Lower leg skin (tissue), 4 donors: ENCODE measurements at places on chromosomes 2 and 18. TPM values are rescaled to one million over a fixed set of nuclear protein-coding genes. Genes with fewer than 3 reads are reported as not detected.

Gene TXNL4A
- 31.4 TPM for total RNA-seq

Gene LHCGR
- total RNA-seq = not detected

Gene ALKAL2
- total RNA-seq = 4.0 TPM

Gene KYNU
- 1.9 TPM for total RNA-seq

Gene NT5C1B
- total RNA-seq = not detected

Gene AGBL5
- total RNA-seq = 9.4 TPM

Gene DHRS9
- total RNA-seq = not detected

Gene ATP6V1C2
- 130 TPM for total RNA-seq

Gene DRC1
- total RNA-seq = not detected

GRCh38 chr2:169980643-169981042 lies 153.4 kb downstream of the UBR3 start:
- DNase-seq = no peak

GRCh38 chr2:186894478-186894877 lies 45.5 kb upstream of the ZSWIM2 start:
- no peak for DNase-seq

DNA sequence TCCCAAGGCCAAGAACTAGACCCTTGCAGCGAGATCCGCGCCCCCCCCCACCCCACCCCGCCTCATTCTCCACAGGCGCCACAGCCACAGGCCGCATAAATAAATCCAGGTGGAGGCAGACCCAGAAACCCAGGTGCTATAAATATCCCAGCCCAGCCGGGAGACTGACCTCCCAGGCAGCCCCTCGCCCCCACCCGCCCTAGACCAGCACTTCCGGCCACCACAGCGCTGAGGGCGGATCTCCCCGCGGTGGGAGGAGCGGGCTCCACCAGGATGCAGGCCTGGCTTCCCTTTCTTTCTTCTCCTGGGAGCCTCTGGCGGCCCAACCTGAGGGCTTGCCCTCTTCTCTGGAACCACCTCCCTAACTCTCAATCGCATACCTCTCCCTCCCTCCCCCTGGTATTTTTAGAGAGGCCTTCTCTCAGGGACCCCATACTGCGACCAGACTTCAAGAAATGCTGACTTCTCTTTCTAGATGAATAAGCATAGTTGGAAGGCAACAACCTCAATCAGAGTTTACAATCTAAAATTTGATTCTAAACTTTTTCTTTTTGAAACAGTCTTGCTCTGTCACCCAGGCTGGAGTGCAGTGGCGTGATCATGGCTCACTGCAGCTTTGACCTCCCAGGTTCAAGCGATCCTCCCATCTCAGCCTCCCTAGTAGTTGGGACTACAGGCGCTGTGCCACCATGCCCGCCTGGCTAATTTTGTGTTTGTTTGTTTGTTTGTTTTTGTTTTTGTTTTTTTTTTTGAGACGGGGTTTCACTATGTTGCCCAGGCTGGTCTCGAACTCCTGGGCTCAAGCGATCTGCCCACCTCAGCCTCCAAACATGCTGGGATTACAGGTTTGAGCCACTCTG lies 55.0 kb downstream of the PKDCC start:
- peak; percentile 88 for DNase-seq

DNA sequence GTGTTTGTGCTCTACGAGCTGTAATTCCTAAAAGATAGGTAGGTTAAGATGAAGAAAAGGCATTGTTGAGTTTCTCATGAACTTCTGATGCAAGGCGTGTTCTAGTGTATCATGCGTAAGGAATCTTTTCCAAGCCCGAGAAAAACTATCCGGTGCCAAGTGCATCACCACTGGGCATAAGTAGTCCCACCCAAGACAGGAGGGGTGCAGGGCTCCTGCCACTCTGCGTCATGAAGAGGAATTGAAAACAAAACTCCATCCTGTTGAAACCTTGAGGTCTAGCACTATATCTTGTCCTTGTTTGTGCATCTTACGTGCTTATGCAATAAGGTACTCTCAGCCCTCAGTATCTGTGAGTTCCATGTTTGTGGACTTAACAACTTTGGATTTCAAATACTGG lies 45.7 kb downstream of the RAB31 start:
- no peak for DNase-seq

DNA sequence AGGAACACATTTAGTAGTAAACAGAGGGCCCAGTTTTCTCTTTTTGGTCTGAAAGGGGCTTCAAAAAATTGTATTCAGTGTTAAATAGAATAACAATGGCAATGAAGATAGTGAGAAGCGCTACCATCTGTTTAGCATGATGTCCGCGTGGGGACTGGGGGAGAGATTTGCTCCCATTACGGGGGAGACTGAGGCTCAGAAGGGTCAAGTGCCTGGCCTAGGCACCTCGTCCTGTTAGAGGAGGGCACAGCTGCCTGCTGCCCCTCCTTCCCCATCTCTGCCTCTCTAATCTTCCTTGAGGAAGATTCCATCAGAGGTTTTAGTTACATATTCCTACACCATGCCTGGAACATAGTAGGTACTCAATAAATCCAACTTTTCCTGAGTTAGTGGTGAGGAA lies 10.1 kb upstream of the TMEM185B start:
- DNase-seq = no peak

DNA sequence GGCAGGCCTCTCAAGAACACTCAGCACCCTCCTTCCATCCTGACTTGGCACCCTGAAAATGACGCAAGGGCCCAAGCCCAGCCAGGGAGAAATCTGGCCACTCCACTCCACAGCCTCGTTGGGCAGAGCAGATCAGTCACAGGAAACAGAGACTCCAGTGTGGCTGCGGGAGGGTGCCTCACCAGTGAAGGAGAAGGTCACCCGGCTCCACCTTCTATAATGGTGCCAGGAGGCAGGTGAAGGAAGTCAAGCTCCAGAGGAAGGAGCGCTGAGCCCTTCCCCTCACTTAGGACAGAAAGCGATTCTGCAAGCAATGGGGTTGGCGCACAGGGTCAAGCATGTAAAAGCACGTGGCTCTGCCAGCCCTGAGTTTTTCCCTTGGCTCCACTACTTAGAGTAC lies 35.3 kb downstream of the CRACDL start:
- no peak for DNase-seq

DNA sequence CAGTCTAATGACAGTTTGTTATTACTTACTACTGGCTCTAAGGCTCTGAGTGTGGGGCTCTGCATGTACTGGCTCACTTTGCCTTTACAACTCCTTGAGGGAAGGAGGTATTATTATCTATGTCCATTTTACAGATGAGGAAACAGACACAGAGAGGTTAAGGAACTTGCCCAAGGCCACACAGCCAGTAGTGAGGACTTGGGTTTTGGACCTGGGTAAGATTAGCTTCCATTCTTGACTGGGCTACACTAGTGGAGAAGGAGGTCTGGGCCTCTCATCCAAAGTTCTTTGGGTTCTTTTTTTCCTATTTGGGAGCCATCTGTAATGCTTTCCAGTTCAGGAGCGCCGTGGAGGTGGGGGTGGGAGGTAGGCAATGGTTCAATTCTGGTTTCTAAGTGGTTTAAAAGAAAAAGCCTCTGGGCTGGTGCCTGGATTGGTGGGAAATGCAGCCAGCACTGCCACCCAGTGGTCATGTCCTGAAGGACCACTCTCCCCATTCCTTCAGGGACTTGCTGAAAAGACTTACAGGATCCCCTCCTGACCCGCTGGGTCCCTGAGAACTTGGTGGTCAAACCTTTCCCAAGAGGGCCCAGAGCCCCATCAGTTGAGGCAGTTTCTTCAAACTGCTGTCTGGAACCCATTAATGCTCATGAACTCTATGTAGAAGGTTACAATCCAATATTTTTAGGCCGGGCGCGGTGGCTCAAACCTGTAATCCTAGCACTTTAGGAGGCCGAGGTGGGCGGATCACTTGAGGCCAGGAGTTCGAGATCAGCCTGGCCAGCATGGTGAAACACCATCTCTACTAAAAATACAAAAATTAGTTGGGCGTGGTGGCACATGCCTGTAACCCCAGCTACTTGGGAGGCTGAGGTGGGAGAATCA lies 38.6 kb upstream of the NOTO start:
- peak; percentile 93 for DNase-seq

DNA sequence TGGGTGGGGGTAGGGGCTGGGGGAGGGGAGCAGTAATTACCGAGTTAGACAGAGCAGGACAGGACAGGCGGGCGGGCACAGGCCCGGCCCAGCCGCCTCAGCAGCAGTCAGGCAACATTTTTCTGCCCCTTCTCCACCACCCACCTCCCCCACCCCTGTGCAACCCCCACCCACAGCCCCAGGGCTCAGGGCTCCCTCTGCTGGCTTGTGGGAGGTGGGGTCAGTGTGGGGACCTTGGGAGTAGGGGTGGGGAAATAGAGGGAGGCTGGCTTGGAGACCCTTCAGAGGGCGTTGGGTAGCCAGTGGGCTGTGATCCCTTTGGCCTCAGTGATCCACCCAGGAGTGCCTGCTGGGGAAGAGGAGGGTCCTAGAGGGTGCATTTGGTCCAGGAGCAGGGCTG lies 6.4 kb downstream of the WNT6 start:
- no peak for DNase-seq

- DNase-seq = peak; percentile 92
Observed at GRCh38 chr18:13530879-13531387, 195.4 kb downstream of the FAM210A start.

GRCh38 chr2:112004253-112004645 lies 50.8 kb upstream of the TMEM87B start:
- DNase-seq = peak; percentile 88

GRCh38 chr2:147468963-147469362 lies 375.9 kb upstream of the ACVR2A start:
- DNase-seq = no peak
